Peyer's patch (tissue), 4 donors: ENCODE measurements at places on chromosomes 5 and 9. TPM values are rescaled to one million over a fixed set of nuclear protein-coding genes. Genes with fewer than 3 reads are reported as not detected.

- no peak overlapping the region for H3K27ac ChIP-seq
- no peaks in the 10 kb centered on the region for H3K4me1 ChIP-seq
- no peak for DNase-seq
- no peaks in the 10 kb centered on the region for H3K27me3 ChIP-seq
These were observed 38.9 kb upstream of the DAB2IP start for GRCh38 chr9:121612511-121612998.

- no peak overlapping the region for H3K27ac ChIP-seq
- H3K4me3 ChIP-seq, result no peak overlapping the region
These were observed 31.7 kb upstream of the NXNL2 start for GRCh38 chr9:88503081-88503844.

DNA sequence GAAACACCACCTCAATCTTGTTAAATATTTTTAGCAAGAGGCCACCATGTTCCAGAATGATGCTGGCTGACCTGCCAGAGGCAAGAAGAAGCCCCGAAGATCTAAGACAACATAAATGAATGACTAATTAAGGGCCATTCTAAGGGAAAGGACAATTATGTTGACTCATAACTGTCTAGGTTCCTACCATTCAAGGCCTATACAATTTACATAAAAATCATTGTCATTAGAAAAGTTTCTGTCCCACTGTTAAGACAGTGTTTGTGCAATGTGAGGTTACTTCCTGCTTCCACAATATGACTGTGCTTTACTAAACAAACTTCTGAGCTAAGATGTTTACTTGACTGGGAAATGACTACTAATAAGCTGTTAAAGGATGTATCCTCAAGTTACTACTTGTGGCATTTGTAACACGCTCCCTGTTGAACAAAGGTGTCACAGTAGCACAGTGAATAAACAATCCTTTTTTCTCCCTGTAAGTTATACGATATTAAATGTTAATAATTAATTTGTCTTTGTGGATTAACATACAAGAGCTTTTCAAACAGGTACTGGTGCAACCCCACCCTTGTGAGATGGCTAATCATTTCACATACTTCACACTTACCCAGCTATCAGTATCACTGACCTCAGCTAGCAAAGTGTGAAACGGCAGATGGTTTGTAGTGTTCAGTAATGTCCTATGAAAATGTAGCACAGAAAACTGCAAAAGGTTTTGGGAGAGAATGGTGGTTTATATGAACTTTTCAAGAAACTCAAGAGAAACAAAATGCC lies 195.8 kb downstream of the EFNA5 start:
- no peak for DNase-seq
- H3K4me3 ChIP-seq, result no peak overlapping the region

DNA sequence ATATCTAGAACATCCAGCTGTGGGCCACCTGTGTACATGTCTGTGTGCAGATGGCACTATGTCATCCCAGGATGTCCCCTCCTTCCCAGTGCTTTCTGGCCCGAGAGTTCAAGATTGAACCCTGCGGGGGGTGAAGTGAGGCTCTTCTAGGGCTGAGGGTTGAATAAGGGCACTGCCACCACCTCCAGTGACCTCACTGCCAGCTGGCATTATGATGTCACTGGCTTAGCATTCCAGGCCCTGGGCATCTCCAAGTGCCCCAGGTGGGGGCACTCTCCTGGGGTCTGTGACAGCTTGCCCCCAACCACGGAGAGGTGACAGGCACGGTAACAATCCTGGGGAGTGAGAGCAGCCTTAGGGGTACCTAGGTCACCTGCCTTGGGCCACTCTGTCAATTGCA lies 27.1 kb downstream of the CXXC5 start:
- no peak for DNase-seq
- no peaks in the 10 kb centered on the region for H3K27me3 ChIP-seq
- no peaks in the 10 kb centered on the region for H3K36me3 ChIP-seq
- no peak overlapping the region for H3K4me3 ChIP-seq
- no peak overlapping the region for H3K27ac ChIP-seq

DNA sequence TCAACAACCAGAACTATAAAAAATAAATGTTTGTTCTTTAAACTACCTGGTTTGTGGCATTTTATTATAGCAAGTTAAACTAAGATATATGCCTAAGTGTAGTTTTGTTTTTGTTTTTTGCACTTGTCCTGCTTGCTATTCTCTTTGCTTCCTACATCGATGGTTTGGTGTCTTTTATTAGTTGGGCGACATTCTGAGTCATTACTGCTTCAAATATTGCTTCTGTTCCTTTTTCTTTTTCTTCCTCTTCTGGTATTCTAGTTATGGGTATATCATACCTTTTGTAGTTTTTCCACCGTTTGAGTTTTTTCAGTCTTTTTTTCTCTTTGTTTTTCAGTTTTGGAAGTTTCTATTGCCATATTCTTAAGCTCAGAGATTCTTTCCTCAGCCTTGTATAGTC lies 86.9 kb downstream of the MACIR start:
- no peaks in the 10 kb centered on the region for H3K4me1 ChIP-seq
- H3K36me3 ChIP-seq, result no peaks in the 10 kb centered on the region
- H3K27ac ChIP-seq, result no peak overlapping the region
- no peak overlapping the region for H3K4me3 ChIP-seq

DNA sequence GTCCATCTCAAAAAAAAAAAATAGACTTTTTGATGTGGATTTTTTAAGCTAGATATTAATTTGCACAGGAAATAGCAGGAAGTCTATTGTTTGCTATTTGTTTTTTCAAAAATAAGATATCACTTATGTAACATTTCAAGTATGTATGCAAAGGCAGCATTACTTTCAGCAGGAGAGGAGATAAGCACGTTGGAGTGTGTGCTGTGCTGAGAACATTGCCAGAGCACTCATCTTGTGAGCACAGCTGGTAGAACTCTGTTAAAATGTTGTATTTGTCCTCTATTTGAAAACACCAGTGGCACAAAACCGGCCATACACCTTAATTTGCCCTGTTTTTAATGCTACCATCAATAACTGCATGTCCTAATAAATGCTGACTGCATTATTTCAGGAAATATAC lies 1061.9 kb upstream of the CDH18 start:
- no peak overlapping the region for H3K4me3 ChIP-seq
- no peak for DNase-seq
- no peak overlapping the region for H3K27ac ChIP-seq
- no peaks in the 10 kb centered on the region for H3K4me1 ChIP-seq
- H3K36me3 ChIP-seq, result no peaks in the 10 kb centered on the region

The PCAT7 gene
- total RNA-seq, result not detected

The DBN1 gene
- total RNA-seq, result 14.2 TPM
